Fibroblast of the aortic adventitia (primary cell): ENCODE measurements at places on chromosomes 2 and 18. TPM values are rescaled to one million over a fixed set of nuclear protein-coding genes. Genes with fewer than 3 reads are reported as not detected.

DSG1 gene
- total RNA-seq = not detected in 2 replicates

KRTCAP3 gene
- not detected in 2 replicates for total RNA-seq

DPYSL5 gene
- not detected in 2 replicates for total RNA-seq

DNAJC5G gene
- not detected in 2 replicates for total RNA-seq

HOXD8 gene
- total RNA-seq = 0.45 and 0.49 TPM in 2 replicates

PLEKHM3 gene
- total RNA-seq = 5.0 and 15.1 TPM in 2 replicates

FAM161A gene
- total RNA-seq = 7.6 and 8.1 TPM in 2 replicates

SNORC gene
- total RNA-seq = 0.33 and 0.72 TPM in 2 replicates

UCN gene
- 0.27 and 1.1 TPM in 2 replicates for total RNA-seq

SOWAHC gene
- total RNA-seq = 9.3 and 14.6 TPM in 2 replicates

RBKS gene
- total RNA-seq = 1.3 and 1.4 TPM in 2 replicates

NETO1 gene
- total RNA-seq = not detected in 2 replicates
